Activated T-cell treated with anti-CD3 and anti-CD28 coated beads, Interleukin-2, amount 50 U/mL, for 48 hours (primary cell): ENCODE measurements at places on chromosomes 1 and 21.

GRCh38 chr1:188642704-188643103, 1814.0 kb downstream of the PLA2G4A start:
- DNase-seq = no peak

DNA sequence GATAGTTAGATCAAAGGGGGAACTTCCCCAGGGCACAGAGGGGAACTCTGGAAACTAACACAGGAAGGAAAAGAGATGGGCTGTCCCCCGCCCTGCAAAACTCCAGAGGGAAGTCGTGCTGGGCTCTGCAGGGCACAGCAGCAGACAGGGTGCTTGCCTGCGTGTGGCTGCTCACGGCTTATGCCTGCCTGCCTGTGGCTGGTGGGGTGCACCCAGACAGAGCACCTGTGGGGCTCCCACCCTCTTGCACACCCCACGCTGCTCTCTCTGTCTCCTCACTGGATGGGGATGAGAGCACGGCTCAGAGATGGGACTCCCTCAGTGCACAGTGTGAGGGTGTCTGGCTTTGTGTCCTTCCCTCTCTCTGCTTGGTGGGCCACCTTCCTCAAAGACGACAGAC, 13.5 kb upstream of the ETV3L start:
- no peak for DNase-seq

- DNase-seq = no peak
These were observed 38.6 kb upstream of the COL6A1 start for GRCh38 chr21:45942755-45943629.

- DNase-seq = no peak
These were observed 278.0 kb downstream of the BRINP2 start for GRCh38 chr1:177448652-177449357.

- no peak for DNase-seq
These were observed 2019.8 kb downstream of the NCAM2 start for GRCh38 chr21:23017989-23018388.
